ENCODE measurements at places on chromosomes 3 and 15.

GRCh38 chr3:31321620-31322019 is 211.1 kb upstream of the STT3B start:
- DNase-seq: no peak

- DNase-seq: no peak
These were observed 26.6 kb upstream of the PSTPIP1 start for GRCh38 chr15:76968306-76968705.

DNA sequence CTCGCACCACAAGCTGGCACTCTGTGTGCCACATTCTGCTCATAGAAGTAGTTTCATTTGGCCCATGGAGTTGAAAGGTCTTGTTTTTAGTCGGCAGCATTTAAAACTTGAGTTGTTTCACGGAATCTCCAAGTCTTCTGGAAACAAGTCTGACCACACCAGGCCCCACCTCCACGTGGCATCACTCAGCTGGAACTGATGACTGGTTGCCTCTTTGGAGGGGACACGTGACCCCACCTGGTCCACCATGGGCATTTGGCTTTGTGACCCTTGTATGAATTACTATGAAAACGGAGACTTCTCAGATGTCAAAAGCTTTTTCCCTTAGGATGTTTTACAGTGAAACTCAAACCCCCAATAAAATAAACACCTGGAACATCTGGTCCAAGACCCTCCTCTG is 74.9 kb downstream of the NTRK3 start:
- no peak for DNase-seq

- DNase-seq: no peak
These were observed 116.8 kb downstream of the TPRG1 start for GRCh38 chr3:189288348-189289235.

DNA sequence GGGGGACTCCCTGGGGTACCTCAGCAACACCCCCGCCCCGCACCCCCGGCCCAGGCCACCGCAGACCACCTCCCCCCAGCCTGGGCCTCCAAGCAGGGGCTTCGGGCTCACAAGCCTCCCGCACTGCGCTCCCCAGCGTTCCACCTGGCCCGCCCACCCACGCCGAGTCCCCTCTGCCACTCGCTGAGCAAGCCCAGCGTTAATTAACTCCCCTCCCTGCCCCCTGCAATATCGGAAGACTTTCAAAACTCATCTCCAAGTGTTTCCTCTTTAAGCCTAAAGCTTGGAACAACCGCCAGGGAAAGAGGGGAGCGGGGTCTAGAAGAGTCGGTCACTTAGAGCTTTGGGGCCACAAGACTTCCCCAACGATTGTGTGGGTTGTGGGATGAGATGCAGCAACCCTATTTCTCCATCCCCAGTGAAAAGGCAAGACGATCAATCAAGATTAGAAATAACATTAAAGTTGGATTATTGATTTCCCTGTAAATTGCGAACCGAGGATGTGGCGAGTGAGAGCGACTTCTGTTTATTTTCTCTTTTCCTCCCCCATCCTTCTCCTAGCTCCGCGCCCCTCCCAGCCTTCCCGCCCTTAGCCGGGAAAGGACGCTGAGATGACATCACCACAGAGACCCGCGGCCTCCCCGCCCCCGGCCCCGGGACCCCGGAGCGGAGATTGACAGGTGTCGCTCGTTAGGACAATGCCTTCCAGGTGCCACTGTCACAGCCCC is 30.2 kb downstream of the NR2F2 start:
- no peak for DNase-seq

GRCh38 chr15:78915341-78916087 is 29.3 kb downstream of the CTSH start:
- no peak for DNase-seq

DNA sequence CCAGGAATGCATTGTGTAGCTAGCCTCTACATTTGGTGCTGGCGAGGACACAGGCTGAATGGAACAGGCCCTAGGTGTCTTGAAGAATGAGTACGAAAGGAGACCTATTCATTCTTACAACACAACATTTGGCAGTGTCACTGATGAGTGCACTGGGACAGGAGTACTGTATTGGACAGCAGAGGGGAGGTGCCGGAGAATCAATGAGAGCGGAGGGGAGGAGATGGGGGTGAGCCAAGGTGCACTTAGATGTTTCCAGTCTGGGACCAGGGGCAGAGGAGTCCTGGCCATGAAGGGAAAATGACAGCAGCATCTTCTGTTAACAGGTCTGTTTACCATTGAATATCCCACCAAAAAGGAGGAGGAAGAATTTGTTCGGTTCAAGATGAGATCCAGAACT is 53.2 kb downstream of the C3orf20 start:
- no peak for DNase-seq

- no peak for DNase-seq
These were observed 339 bp downstream of the AMT start for GRCh38 chr3:49421890-49422378.

- DNase-seq: no peak
These were observed 42.3 kb downstream of the SNRK start for GRCh38 chr3:43328653-43329052.

DNA sequence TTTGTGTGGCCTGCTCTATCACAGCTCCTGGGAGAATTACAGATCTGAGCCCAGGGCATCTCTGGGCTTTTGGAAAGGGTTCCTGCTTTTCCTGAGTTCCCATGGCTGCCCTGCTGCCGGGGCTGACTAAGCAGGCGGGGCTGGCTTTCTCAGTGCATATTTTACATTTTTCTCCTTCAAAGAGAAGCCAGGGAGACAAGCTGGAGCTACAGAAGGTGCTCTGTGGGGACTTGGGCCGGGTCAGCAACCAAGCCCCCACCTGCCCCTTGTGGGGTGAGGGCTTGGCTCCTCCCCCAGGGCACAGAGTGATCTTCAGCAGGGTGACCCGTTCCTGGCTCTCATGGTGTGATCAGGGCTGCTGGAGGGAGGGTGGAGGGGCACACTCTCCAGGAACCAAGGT is 17.4 kb downstream of the ABTB1 start:
- peak; percentile 49 for DNase-seq

DNA sequence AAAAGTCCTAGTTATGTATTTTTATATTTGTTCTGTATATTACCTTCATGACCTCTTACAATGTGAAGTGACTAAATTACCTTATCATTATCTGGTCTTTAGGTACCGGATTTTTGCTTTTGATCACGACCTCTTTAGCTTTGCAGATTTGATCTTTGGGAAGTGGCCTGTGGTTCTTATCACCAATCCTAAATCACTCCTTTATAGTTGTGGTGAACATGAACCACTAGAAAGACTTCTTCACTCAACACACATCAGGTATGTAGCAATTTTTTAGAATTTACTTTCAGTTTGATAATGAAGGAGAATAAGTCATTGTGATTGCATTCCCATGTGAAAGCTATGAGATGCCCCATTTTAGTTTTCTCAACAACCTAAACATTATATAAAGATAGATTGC is 18.3 kb downstream of the TMEM62 start:
- no peak for DNase-seq

GRCh38 chr3:108180194-108180593 is 42.0 kb downstream of the IFT57 start:
- DNase-seq: peak; percentile 52

- DNase-seq: peak; percentile 37
These were observed 33.5 kb downstream of the ZBTB38 start for GRCh38 chr3:141401573-141402475.

DNA sequence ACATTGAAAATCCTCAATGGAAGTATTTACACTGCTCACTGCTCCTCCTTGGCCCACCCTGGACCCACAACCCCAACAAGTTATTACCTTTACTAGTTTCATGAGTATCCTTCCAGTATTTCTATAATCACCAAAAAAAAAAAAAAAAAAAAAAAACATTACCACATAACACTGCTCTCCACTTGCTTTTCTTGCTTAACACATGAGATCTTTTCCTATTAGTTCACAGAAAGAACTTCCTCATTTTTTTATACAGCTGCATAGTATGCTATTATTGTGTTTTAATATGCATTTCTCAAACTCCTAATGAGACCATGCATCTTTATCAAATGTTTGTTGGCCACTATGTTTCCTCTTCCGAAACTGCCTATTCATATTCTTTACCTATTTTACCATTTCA is 14.6 kb downstream of the GABPB1 start:
- no peak for DNase-seq

- DNase-seq: no peak
These were observed 122.2 kb downstream of the ANXA2 start for GRCh38 chr15:60275624-60276023.

- peak; percentile 16 for DNase-seq
These were observed 242.6 kb upstream of the TPRG1 start for GRCh38 chr3:188929137-188929536.

DNA sequence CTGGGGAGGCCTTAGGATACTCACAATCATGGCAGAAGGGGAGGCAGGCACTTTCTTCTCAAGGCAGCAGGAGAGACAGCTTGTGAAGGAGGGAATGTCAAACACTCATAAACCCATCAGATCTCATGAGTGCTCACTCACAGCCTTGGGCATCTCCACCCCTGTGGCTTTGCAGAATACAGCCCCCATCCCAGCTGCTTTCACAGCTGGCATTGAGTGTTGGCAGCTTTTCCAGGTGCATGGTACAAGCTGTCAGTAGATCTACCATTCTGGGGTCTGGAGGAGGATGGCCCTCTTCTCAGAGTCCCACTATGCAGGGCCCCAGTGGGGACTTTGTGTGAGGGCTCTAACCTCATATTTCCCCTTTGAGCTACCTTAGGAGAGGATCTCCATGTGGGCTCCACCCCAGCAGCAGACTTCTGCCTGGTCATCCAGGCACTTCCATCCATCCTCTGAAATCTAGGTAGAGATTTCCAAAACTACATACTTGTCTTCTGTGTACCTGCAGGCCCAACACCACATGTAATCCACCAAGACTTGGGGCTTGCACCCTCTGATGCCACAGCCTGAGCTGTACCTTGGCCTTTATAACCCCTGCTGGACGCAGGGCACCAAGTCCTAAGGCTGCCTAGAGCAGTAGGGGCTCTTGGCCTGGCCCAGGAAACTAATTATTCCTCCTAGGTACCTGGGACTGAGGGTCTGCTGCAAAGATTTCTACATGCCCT is 404.2 kb upstream of the EPHA6 start:
- no peak for DNase-seq

GRCh38 chr15:56752986-56753385 is 19.7 kb upstream of the ZNF280D start:
- DNase-seq: no peak

DNA sequence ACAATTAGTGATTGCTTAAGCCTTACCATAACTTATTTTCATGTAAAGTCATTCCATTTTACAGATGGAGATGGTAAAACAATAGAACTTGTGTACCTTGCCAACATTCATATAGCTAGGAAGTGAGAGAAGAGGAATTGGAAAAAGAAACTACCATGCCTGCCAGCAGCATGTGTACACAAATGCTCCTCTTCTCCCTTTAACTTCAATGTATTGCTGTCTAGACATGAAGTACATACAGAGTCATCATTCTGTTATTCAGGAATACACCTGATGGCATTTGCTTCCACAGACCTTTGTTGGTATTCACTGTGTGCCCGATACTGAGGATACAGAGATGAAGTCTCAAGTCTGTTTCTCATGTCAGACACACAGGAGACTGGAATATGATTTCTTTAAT is 7.1 kb upstream of the TMEM207 start:
- DNase-seq: no peak

- no peak for DNase-seq
These were observed 13.3 kb downstream of the SEMA3G start for GRCh38 chr3:52431459-52432223.

DNA sequence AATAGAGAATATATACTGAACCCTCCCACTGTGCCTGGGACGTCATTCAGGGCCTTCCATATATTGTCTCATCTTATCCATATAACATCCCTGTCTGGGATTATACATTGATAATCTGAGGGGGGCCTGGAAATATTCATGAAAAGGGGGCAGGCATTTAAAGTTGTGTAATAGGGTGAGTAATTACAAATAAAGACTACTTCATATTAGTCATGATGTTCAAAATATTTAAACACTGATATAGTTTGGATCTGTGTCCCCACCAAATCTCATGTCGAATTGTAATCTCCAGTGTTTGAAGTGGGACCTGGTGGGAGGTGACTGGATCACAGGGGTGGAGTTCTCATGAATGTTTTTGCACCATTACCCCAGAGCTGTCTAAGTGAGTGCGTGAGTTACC is 97.8 kb downstream of the AQP9 start:
- DNase-seq: no peak

DNA sequence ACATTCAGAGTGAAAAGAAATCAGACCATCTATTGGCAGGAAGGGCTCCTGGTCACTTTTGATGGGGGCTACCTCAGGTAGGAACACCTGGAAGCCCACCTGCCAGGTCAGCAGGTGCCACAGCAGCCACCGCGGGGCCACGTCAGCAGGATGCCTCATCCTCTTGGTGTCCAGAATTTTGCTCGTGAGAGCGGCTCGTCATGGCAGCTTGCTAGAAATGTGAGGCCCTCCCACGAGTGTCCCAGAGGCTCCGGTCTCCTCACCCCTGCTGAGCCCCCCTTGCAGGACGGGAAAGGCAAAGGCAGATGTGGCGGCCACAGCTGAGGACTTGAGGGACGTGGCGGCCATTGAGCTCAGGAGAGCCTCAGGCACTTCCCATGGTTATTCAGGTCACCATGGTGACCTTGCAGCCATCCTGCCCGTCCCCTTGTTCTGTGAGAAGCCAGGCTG is 129.4 kb downstream of the LRRK1 start:
- no peak for DNase-seq

All from fibroblast of lung (primary cell).